Activated CD8-positive, alpha-beta T cell treated with anti-CD3 and anti-CD28 coated beads for 36 hours (primary cell): ENCODE measurements at places on chromosomes 7 and 10.

DNA sequence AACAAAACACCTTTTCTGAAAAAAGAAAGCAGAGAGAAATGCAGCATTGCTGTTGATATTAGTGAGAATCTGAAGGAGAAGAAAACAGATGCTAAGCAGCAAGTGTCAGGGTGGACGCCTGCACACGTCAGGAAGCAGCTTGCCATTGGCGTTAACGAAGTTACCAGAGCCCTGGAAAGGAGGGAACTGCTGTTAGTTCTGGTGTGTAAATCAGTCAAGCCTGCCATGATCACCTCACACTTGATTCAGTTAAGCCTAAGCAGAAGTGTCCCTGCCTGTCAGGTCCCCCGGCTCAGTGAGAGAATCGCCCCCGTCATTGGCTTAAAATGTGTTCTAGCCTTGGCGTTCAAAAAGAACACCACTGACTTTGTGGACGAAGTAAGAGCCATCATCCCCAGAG is 6.4 kb downstream of the RPP38 start:
- DNase-seq: no peak

GRCh38 chr10:69680610-69681009 is 50.6 kb downstream of the FAM241B start:
- no peak for DNase-seq

DNA sequence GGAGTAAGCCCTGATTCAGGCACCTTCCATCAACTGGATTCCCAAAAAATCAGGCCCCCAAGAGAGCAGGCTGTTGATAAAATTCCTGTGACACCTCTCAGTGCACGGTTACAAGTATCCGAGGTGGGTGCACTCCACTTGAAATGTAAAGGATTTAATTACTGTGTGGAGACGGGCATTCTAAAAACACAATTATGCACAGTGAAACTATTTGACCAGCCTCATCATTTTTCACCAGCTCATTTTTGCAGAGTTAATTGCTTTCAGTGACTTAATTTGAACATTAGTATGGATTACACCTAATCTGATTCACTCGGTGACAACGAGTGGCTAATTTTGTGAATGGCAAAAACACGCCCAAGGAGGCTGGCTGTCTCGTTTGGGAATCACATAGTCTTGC is 2.3 kb downstream of the FOXL3 start:
- no peak for DNase-seq

GRCh38 chr7:114653364-114654088 is 238.9 kb downstream of the FOXP2 start:
- no peak for DNase-seq

DNA sequence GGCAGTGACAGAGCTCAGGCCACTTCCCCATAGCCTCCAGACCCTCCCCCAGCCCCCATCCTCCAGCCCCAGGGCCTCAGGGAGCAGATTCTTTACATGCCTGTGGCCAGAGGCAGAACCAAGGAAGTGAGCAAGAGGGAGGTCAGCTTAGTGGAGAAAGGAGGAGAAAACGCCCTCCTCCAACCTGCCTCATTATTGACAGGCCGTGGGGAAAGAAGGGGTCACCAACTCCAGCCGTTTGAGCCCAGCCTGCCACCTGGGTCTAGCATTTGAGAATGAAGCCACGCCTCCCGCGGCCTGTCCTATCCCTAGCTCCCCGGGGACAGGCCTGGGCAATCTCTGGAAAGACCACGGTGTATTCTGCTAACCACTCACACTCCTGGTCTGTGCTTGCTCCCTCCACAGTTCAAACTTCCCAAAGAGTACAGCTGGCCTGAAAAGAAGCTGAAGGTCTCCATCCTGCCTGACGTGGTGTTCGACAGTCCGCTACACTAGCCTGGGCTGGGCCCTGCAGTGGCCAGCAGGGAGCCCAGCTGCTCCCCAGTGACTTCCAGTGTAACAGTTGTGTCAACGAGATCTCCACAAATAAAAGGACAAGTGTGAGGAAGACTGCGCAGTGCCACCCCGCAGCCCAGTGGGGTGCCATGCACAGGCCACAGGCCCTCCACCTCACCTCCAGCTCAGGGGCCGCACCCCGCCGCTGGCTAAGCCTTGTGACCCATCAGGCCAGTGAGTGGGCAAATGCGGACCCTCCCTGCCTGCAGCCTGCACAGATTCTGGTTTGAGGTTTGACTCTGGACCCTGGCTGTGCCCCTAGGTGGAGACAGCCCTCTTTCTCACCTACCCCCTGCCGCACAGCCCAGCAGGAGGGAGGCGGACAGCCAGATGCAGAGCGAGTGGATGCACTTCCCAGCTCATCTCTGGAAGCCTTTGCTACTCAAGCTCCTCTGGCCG is 14.3 kb upstream of the TRIM8 start:
- no peak for DNase-seq

- no peak for DNase-seq
Observed at GRCh38 chr10:90746829-90747228, 111.0 kb downstream of the HTR7 start.
